ENCODE measurements at places on chromosomes 1 and 21.

GRCh38 chr1:5617546-5617945 lies 374.7 kb downstream of the NPHP4 start:
- peaks cover 2% of the 10 kb centered on the region for H3K27me3 ChIP-seq
- H3K36me3 ChIP-seq = no peaks in the 10 kb centered on the region
- DNase-seq = no peak
- no peak overlapping the region for H3K27ac ChIP-seq
- H3K4me3 ChIP-seq = no peak overlapping the region

DNA sequence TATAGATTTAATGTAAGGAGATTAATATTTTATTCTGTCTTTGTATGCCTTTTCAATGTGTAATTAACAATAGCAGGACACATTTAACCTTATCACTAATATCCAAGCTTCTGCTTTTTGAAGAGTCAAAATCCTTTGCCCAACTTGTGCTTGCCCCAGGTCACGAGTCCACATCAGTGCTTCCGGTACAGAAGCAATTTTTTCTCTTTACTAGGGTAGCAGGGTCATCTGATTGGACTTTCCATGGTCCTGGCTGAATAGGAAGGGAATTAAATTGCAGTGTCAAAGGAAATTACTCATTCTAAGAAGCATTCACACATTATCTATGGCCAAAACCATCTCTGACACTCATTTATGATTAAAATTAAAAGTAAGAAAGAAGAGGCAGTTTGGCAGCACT lies 460.5 kb upstream of the ADGRL2 start:
- H3K4me1 ChIP-seq = no peaks in the 10 kb centered on the region
- no peak overlapping the region for H3K27ac ChIP-seq
- no peak overlapping the region for H3K4me3 ChIP-seq
- DNase-seq = no peak

GRCh38 chr1:47596328-47596727 lies 158.5 kb downstream of the FOXD2 start:
- peaks cover 29% of the 10 kb centered on the region for H3K27me3 ChIP-seq
- H3K36me3 ChIP-seq = no peaks in the 10 kb centered on the region
- H3K4me1 ChIP-seq = no peaks in the 10 kb centered on the region
- peak; percentile 9 for DNase-seq
- no peak overlapping the region for H3K27ac ChIP-seq
- H3K4me3 ChIP-seq = no peak overlapping the region

GRCh38 chr1:11835441-11836225 lies 11.9 kb downstream of the NPPA start:
- H3K4me1 ChIP-seq = peaks cover 4% of the 10 kb centered on the region
- H3K27ac ChIP-seq = no peak overlapping the region
- DNase-seq = no peak
- H3K36me3 ChIP-seq = peaks cover 36% of the 10 kb centered on the region
- H3K4me3 ChIP-seq = no peak overlapping the region

- no peak overlapping the region for H3K27ac ChIP-seq
- H3K36me3 ChIP-seq = no peaks in the 10 kb centered on the region
- no peaks in the 10 kb centered on the region for H3K27me3 ChIP-seq
- H3K4me3 ChIP-seq = no peak overlapping the region
Measured at GRCh38 chr1:115428256-115428655, 90.2 kb upstream of the NGF start.

- H3K4me3 ChIP-seq = no peak overlapping the region
- no peaks in the 10 kb centered on the region for H3K36me3 ChIP-seq
- H3K27ac ChIP-seq = no peak overlapping the region
- H3K27me3 ChIP-seq = no peaks in the 10 kb centered on the region
- no peak for DNase-seq
Measured at GRCh38 chr1:174433451-174433850, 14.3 kb upstream of the GPR52 start.

DNA sequence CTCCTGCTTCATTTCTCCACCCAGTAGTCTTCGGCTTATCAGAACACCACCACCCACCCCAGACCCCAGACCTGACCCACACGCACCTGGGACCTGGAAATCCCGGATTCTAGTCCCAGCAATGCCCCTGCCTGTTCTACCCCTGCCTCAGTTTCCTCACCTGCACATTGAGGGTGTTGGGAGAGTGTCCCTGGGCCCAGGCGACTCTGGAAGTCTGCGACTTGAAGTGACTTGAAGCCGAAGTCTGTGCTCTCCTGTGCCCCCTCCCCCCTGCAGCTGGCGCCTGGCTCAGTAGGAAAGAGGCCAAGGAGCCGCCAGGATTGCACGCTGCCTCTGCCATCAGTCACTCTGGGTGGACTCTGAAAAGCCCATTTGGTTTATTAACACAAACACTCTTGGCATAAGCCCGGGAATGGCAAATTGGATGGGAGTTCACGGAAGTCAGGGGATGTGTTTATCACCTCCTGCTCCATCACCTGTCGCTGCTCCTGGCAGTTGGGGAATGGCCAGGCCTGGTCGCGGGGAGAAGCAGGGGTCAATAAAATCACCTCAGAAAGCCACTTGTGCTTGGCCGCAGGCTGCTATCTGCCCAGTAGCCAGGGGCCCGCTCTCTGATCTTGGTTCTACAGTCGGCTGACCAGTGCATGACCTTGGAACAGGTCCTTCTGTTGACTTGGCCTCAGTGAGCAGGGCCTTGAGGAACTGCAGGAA lies 132.7 kb downstream of the ACTL8 start:
- no peak overlapping the region for H3K4me3 ChIP-seq
- no peak overlapping the region for H3K27ac ChIP-seq
- H3K27me3 ChIP-seq = no peaks in the 10 kb centered on the region
- DNase-seq = no peak
- no peaks in the 10 kb centered on the region for H3K4me1 ChIP-seq

DNA sequence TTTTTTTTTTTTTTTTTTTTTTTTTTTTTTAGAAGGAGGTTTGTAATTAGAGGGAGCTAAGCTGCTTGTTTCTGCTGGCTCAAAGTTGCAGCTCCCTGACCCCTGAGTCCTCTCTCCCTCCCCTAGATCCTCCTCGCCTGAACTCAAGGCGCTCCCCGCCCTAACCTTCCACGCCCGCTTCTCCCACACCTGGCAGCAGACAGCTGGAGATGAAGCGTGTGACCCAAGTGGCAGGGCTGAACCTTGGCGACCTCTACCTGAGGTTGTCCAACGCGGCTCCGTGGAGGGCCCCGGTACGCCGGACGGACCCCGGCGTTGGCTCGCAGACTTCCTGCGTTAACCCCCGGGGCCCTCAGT lies 795 bp downstream of the NGF start:
- H3K4me1 ChIP-seq = no peaks in the 10 kb centered on the region
- DNase-seq = no peak
- H3K27me3 ChIP-seq = peaks cover 28% of the 10 kb centered on the region
- H3K36me3 ChIP-seq = no peaks in the 10 kb centered on the region
- no peak overlapping the region for H3K27ac ChIP-seq
- H3K4me3 ChIP-seq = no peak overlapping the region

GRCh38 chr1:13730751-13731482 lies 30.9 kb downstream of the PRDM2 start:
- peak; percentile 92 for DNase-seq
- peaks cover 14% of the 10 kb centered on the region for H3K36me3 ChIP-seq
- no peaks in the 10 kb centered on the region for H3K27me3 ChIP-seq
- peak overlapping the region; percentile 77 for H3K4me3 ChIP-seq
- peak overlapping the region; percentile 98 for H3K27ac ChIP-seq
- peaks cover 76% of the 10 kb centered on the region for H3K4me1 ChIP-seq

DNA sequence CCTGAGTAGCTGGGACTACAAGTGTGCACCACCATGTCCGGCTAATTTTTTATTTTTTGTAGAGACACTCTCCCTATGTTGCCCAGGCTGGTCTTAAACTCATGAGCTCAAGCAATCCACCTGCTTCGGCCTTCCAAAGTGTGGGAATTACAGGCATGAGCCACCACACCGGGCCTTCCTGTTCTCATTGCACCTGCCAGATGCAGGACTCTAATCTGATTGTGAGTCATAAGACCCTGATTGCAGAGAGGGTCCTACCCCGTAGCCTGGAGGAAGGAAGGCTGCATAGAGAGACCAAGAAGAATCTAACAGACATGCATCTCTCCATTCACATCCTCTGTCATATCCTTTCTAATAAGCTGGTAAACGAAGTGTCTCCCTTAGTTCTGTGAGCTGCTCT lies 19.5 kb upstream of the CGN start:
- DNase-seq = no peak
- peaks cover 2% of the 10 kb centered on the region for H3K4me1 ChIP-seq
- peaks cover 2% of the 10 kb centered on the region for H3K27me3 ChIP-seq
- H3K4me3 ChIP-seq = no peak overlapping the region

DNA sequence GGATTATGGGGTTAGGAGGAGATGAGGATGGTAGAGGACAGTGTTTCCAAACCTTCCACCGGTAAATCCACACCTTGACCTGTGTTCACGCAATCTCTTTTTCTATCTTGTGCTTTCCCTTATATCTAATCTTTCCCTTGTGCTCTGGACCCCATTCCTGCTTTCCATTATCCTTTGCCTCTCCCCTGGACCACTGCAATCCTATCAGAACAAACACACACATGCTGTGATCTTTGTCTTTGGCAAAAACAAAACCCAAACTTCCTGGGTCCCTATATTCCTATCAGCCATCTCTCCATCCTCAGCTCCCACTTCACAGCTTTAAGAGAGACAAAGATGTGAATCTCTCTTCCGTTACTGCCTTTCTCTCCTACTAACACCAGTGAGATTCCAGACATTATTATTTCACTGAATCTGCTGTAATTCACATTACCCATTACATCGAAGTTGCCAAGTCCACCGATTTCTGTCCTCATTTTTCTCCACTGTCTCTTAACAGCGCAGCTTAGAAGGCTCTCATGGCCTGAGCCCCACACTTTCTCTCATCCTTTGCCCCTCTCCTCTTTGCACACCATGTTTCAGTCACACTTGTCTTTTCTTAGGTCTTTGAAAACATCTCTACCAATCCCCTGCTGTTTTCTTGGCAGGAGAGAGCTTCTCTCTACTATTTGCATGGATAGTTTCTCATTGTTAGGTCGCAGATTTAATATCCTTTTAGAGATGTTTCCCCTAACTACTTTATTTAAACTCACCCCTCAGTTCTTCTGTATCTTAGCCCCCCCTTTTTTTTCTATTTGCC lies 230.0 kb upstream of the B3GALT2 start:
- no peak overlapping the region for H3K4me3 ChIP-seq
- H3K36me3 ChIP-seq = peaks cover 31% of the 10 kb centered on the region
- H3K27me3 ChIP-seq = no peaks in the 10 kb centered on the region
- no peak overlapping the region for H3K27ac ChIP-seq
- no peak for DNase-seq

- no peak overlapping the region for H3K27ac ChIP-seq
- H3K36me3 ChIP-seq = peaks cover 37% of the 10 kb centered on the region
- H3K4me1 ChIP-seq = peaks cover 20% of the 10 kb centered on the region
- no peak overlapping the region for H3K4me3 ChIP-seq
- no peaks in the 10 kb centered on the region for H3K27me3 ChIP-seq
Measured at GRCh38 chr1:176187001-176187400, 20.1 kb downstream of the COP1 start.

GRCh38 chr1:155912056-155912536 lies 947 bp upstream of the RIT1 start:
- peaks cover 26% of the 10 kb centered on the region for H3K4me1 ChIP-seq
- no peaks in the 10 kb centered on the region for H3K27me3 ChIP-seq
- peak overlapping the region; percentile 99 for H3K4me3 ChIP-seq
- peaks cover 75% of the 10 kb centered on the region for H3K36me3 ChIP-seq

- peaks cover 53% of the 10 kb centered on the region for H3K36me3 ChIP-seq
- H3K27me3 ChIP-seq = no peaks in the 10 kb centered on the region
- no peak overlapping the region for H3K4me3 ChIP-seq
- peaks cover 28% of the 10 kb centered on the region for H3K4me1 ChIP-seq
Measured at GRCh38 chr1:21703318-21703963, 34.3 kb upstream of the RAP1GAP start.

DNA sequence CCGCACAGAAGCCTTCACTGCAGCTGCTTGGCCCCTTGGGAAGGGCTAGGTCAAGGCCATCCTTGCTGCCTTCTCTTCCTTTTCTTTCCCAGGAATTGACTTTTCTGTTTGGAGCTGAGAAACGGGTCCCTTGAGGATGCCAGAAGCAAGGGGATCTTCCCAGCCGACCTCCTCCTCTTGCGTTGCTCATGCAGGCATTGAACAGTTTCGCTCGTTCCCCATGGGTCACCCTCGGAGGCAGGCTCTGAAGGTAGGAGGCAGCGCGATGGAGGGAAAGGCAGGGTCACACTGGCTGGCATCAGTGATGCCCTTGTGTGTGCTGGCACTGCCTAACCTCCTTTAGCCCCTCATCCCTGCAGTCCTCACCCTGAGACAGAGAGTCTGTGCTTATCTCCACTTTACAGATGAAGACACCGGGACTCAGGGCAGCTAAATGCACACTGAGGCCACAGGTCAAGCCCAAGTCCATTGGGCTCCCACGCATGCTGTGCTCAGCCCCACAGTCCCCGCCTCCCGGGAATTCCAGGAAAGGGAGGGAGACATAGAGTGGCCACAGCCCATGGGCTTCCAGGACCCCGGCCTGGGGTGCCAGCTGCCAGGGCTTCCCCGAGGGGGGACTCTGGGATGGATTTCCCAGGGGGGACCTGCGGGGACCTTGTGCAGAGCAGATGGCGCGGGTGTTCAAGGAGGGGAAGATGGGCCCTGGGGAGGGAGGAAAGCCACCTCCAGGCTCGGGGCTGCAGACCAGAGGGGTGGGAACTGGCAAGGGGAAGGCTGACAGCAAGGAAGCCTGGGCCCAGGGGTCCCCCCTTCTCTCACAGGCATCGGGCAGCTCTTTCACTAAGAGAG lies 90.2 kb downstream of the SPSB1 start:
- H3K4me1 ChIP-seq = no peaks in the 10 kb centered on the region
- no peak for DNase-seq
- H3K27ac ChIP-seq = no peak overlapping the region
- peaks cover 8% of the 10 kb centered on the region for H3K27me3 ChIP-seq

GRCh38 chr1:106753066-106753465 lies 303.4 kb upstream of the PRMT6 start:
- no peaks in the 10 kb centered on the region for H3K4me1 ChIP-seq
- no peak overlapping the region for H3K4me3 ChIP-seq
- no peak overlapping the region for H3K27ac ChIP-seq
- no peak for DNase-seq
- no peaks in the 10 kb centered on the region for H3K27me3 ChIP-seq

DNA sequence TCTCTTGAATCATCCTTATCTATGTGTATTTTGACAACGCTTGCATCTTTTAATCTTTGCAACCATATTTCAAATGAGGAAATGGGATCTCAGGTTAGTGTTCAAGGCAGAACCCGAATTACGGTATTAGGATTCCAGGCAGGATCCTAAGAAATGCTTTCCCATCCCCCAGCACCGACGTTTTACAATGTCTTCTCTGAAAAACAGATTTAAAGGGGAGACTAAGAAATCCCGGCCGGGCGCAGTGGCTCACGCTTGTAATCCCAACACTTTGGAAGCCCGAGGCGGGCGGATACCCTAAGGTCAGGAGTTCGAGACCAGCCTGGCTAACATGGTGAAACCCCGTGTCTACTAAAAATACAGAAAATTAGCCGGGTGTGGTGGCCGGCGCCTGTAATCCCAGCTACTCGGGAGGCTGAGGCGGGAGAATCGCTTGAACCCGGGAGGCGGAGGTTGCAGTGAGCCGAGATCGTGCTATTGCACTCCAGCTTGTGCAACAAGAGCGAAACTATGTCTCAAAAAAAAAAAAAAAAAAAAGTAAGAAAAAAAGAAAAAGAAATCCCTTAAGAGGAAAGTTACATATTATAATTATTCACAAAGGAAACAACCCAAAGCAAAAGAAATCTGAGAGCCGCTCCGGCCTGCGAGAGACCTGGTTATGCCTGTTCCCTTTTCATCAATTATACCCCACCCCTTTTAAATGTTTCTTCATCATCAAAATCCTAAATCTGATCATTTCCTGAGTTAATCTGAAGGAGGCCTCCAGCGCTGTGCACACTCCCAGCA lies 801 bp upstream of the GORAB start:
- H3K4me3 ChIP-seq = no peak overlapping the region
- peaks cover 5% of the 10 kb centered on the region for H3K36me3 ChIP-seq
- H3K4me1 ChIP-seq = peaks cover 7% of the 10 kb centered on the region
- no peak for DNase-seq
- no peak overlapping the region for H3K27ac ChIP-seq

Data from activated CD8-positive, alpha-beta T cell treated with anti-CD3 and anti-CD28 coated beads, Interleukin-2, amount 10 ng/mL, durations not matched to agents 7 days and 5 days (primary cell).